ENCODE measurements at places on chromosomes 2 and 18.

GRCh38 chr18:77146249-77147080 is 13.9 kb upstream of the MBP start:
- DNase-seq: no peak

DNA sequence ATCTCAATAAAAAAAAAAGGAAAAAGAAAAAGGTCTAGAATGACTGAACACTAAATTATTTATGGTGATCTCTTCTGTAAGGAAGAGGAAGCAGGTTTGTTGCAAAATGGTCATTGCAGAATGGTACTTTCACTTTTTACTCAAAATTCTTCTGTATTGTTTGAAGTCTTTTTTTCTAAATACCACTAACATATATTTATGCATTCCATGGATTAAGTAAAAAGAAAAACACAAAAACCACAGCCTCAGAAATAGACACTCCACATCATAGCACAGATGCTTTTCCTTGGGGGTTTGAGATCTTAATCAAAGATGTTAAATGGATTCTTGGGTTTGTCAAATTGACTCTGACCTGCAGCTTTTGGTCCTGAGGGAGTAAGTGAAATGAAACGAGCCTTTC is 47.4 kb downstream of the RHOB start:
- no peak for DNase-seq

DNA sequence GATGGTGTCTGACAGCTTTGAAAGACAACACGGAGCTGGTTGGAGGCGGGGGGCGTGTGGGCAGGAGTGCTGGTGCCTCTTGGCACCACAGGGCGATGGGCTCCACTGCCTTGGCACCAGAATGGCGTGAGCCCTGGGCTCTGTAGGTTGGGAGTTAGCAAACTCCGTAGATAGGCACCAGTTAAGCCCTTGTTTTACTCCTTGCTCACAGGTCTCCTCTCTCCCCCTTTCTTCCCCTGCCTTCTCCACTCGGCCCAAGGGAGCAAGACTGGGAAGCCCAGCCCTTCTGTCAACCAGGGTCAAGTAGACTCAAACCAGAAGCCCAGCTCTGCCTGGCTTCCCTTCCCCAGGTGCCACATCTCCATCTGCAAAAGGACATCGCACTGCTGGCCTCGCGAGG is 281.7 kb upstream of the ID2 start:
- DNase-seq: no peak

- no peak for DNase-seq
Measured at GRCh38 chr2:213766465-213766901, 482.2 kb downstream of the SPAG16 start.

- DNase-seq: peak; percentile 85
Measured at GRCh38 chr2:239369631-239370161, 31.1 kb downstream of the HDAC4 start.

- DNase-seq: no peak
Measured at GRCh38 chr2:46956981-46957531, 41.5 kb upstream of the MCFD2 start.

DNA sequence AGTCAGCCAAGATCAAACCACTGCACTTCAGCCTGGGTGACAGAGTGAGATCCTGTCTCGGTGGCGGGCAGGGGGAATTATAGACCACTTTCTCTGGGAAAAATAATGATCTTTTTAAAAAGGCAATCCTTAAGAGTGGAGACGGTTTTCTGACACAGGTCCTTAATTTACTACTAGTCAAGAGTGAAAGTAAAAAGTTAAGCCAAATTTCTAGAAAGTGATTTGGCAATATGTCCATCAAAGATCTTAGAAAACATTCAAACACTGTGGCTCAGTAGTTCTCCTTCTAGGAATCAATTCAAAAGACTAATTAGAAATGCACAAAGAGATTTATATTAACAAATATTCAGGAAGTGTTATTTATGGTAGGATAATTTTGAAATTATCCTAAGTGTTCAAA is 148.5 kb upstream of the DNMT3A start:
- no peak for DNase-seq

DNA sequence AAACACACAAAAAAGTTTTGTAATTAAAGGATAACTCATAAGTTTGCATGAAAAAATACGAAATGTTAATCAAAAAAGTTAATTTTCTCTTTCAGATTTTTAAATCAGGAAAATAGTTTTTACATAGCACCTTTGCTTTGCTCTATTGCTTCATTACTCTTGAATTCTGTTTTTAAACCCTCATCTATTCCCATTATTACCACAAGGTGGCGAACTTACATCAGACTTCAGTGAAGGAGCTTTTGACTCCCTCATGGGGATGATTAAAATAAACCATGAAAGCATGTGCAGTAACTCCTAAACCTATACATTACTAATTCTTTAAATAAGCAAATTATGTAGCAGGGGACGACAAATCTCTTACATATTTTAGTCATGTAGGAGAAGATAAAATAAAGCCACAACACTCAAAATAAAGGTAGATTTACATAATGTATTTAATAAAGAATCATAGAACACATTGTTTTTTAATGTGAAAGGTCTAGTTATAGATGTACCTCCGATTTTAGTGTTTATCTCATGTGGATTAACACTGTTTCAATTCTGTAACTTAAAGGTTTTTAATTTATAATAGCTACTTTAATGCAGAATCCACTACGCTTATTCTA is 105.2 kb downstream of the NETO1 start:
- no peak for DNase-seq

GRCh38 chr2:193783681-193784080 is 1588.9 kb upstream of the TMEFF2 start:
- DNase-seq: no peak

GRCh38 chr2:205103699-205104098 is 558.4 kb downstream of the PARD3B start:
- no peak for DNase-seq

- no peak for DNase-seq
Measured at GRCh38 chr2:214542866-214543265, 132.0 kb downstream of the VWC2L start.

DNA sequence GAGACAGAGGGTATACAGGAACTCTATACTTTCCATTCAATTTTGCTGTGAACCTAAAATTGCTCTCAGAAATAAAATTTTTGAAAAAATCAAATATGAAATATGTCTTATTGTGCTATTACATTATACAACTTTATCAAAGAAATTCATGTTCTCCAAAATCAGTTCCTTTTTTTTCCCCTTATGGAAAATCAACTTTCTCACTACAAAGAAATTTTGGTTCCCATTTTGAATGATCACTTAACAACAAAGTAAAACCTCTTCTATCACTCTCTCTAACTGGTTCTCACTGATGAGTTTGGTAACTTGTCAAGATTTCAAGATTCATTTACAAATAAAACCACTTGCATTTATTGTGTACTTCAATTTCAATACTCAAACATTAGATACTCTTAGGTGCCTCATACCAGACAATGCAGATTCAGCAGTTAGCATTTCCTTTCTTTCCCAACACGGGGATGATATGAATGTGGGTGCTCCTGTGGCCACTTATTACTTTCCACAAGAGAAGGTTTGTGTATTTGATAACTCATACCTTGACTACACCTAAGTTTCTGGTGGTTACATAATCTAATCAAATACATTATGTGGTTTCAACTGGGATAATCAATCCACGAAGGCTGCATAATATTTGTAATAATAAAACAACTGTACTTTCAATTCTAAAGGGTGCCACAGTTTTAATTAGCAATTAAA is 6.4 kb downstream of the PSME4 start:
- no peak for DNase-seq

Measured in CD4-positive, alpha-beta T cell treated with Interferon gamma for 1 hour (primary cell).